ENCODE measurements at places on chromosomes 11 and 22.

DNA sequence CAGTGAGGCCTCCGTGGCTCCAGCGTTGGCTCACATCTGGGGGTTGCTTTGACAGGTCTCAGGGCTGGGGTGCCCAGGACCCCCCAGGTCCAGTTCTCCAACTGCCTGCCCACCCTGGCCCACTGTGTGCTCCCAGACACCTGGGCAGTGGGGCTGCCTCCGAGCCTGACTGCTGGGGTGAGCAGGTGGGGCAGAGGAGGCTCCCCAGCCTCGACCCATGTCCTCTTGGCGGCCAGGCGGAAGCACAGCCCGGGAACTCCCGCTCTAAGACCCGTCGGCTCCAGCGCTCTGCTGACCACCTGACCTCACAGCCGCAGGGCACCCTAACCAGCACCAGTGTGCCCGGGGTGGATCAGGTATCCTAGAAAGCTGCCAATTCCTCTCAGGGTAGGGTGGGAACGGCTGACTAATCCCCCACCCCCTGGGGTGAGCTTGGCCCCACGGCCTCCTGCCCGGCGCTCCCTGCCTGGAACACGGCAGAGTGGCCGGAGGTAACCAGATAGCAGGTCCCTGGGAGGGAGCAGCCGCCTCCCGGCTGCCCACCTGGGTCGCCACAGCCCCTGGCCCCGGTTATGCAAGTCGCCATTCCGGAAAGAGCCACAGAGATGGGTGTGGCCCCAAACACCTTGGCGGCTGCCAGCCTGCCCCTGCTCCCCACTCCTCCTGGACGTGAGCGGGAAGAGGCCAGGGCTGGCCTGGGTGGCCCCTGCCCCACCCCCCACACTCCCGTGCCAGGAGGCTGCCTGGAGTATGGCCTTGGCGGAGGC, 19.2 kb upstream of the MUC5B start:
- no peak for DNase-seq

GRCh38 chr11:44308923-44309477, 939 bp downstream of the ALX4 start:
- no peak for DNase-seq

GRCh38 chr11:2097356-2097997, 41.7 kb downstream of the IGF2 start:
- no peak for DNase-seq

- DNase-seq: no peak
Observed at GRCh38 chr22:29451863-29452262, 13.5 kb downstream of the RFPL1 start.

DNA sequence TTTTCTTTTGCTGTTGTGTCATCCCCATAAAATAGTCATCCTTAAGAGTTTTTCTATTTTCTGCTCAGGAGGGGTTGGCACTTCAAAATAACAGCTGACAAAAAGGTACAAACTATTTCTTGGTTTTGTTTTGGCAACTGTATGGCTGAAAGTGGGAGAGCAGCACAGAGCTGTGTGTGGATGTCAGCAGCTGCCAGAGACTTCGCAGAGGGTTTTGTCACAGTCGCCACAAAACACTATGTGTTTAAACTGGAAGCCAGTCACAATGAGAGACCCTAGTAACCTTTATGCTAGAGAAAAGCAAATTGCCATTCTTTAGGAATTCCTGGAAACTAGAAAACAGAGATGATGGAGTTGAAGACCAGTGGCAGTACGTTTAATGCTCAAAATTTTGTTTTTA, 189.6 kb upstream of the CCDC90B start:
- DNase-seq: no peak

GRCh38 chr11:23233075-23233474, 372.8 kb upstream of the CCDC179 start:
- DNase-seq: no peak

- no peak for DNase-seq
Observed at GRCh38 chr11:22657101-22657694, 9.2 kb upstream of the GAS2 start.

DNA sequence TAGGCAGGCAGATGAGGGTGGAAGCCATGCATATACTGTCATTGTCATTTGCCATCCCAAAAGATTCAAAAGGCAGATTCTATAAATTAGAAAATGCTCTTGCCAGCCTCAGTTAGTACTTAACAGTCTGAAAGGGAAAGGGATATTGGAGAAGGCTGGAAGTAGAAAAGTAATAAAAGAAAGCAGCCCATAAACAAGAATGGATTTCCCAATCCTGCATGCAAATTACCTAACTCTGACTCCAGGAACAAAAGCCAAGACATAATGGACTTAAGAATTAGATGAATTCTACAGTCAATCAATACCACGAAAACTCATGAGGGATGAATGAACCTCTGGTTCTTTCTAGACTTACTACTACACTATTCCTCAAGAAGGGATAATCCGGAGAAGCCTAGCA, 5.9 kb downstream of the PAK1 start:
- no peak for DNase-seq

DNA sequence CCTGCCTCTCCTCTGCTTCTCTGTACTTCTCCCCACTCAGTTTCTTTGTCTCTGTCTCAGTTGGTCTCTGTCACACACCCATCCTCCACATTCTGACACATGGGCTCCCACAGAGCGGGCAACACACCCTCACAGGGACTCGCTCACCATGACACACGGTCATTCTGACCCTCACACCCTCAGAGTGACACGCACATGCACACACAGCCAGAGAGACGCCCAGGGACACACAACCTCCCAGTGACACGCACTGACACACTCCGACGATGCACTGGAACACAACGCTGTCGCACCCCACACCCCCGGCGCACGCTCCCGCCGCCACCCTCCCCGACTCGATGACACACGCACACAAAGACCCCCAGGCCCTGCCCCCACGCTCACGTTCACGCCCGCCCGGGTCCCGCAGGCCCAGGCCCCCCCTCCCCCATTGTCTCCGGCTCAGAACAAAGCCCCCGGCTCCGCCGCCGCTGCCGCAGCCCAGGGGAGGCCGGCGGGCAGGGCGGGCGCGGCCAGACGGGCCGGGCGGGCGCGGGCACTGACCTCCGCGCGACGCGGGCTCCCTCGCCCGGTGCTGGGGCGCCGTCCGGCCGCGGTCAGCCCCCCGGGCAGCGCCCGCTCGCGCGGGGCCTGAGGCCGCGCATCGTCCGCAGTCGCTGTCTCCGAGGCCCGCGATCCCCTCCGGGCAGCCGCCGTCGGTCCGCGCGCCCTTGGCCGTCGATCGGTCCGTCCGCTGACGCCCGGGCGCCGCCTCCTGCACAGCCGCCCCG, 404 bp downstream of the DCHS1 start:
- no peak for DNase-seq

GRCh38 chr11:118650366-118650765, 29.1 kb downstream of the TREH start:
- no peak for DNase-seq

DNA sequence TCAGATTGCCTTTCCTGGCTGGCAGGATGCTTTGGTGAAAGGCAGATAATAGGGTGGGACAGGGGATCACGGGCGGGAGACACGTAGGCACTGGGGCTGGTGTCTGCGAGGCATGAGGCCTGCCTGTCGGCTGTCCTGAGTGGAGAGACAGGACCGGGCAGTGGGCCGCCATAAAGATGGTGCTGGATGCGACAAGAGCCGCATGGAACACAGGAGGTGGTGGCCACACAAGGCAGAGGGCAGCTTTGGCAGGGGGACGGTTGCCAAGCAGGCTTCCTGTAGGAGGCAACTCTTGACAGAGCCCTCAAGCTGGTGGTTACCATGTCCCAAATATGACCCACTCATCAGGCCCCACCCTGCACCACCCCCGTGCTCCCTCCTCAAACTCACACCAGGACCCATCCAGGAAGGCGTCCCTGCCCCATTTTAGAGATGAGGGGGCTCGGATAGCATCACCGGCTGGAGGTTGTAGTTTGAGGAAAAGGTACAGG, 4.9 kb upstream of the PPARA start:
- DNase-seq: no peak

DNA sequence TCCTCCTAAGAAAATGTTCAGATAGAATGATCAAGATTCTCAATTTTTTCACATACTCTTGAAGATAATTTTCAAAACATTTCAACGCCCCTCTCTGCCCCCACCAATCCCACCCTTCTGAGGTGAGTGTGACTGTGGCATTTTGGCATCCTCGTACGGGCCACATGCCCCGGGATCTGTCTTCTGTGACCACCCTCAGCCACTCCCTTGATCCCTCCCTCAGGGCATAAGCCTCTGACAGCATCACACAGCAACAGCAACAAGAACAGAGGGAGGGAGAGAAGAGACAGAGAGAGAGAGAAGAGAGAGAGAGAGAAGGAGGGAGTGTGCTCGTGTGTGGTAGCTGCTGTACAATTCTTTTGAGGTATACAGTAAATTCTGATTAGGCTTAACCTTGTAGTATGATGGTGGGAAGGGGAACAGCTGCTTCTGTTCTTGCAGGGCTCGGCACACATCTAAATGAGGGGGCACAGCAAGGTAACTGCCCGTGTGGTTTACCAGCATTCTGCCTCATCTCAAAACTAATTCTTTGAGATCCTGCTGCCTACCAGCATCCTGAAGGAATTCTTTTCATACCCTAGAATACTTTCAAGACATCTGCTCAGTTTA, 21.4 kb downstream of the SCUBE2 start:
- no peak for DNase-seq

DNA sequence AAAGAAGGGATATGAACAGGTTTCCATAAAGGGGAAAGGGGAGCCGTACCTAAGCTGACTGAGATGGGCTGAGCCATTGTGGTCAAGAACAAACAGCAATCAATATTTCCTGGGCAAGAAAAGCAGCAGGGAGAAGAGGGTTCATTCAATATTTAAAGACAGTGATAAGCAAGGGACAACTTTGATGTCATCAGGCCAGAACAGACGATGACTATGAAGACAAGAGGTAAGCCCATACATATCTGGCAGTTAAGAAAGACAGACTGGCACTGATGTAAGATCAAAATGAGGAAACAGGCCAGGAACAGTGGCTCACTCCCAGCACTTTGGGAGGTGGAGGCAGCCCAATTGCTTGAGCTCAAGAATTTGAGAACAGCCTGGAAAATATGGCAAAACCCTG, 2.4 kb downstream of the OR5A2 start:
- DNase-seq: no peak

- no peak for DNase-seq
Observed at GRCh38 chr11:86790867-86791849, 9.2 kb upstream of the PRSS23 start.

GRCh38 chr22:32803020-32803737, 1.7 kb downstream of the TIMP3 start:
- DNase-seq: no peak

DNA sequence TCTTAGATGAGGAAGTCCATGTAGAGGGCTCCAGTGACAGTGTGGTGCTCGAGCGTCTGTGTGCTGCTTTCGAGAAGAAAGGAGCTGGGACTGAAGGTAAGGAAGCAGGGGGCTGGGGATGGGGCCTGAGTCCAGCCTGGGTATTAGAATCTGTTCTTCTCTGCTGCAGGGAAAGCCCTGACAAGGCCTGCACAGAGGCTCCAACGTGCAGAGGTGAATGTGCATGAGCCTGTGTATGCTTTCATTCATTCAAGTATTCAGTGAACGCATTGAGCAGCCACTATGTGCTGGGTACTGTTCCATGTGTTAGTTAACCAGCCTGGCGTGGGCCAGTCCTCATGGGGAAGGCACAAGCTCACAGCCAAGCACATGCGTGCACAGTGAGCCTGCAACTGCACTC, 93.4 kb downstream of the MYO18B start:
- DNase-seq: no peak

- DNase-seq: no peak
Observed at GRCh38 chr11:102157219-102157618, 47.0 kb downstream of the YAP1 start.

DNA sequence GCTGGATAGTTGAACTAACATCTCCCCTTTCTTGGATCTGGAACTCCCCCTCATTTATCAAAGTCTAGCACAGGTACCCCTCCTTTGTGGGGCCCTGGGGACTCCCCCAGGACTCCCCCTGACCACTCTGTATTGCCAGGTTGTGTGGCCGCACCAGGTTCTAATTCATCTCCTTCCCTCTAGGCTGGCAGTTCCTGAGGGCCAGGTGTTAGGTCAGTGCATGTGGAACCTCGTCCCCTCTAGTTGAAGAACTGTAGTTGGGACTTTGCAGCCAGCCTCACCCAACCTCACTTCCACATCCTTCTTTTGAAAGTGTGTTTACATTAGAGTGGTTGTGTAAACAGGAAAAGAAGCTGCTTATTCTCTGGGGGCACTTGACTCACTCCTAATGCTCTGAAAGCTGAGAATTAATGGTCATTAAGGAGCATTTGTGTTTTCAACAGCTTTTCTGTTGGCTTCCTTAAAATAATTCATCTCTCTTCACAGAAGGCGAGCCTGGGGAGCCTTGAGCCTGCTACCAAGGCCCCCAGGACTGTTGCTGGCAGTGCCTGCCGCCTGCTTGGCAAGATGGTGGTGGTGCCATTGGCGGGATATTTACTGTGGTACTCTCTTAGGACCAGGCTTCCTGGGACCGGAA, 11.8 kb downstream of the UPB1 start:
- no peak for DNase-seq

DNA sequence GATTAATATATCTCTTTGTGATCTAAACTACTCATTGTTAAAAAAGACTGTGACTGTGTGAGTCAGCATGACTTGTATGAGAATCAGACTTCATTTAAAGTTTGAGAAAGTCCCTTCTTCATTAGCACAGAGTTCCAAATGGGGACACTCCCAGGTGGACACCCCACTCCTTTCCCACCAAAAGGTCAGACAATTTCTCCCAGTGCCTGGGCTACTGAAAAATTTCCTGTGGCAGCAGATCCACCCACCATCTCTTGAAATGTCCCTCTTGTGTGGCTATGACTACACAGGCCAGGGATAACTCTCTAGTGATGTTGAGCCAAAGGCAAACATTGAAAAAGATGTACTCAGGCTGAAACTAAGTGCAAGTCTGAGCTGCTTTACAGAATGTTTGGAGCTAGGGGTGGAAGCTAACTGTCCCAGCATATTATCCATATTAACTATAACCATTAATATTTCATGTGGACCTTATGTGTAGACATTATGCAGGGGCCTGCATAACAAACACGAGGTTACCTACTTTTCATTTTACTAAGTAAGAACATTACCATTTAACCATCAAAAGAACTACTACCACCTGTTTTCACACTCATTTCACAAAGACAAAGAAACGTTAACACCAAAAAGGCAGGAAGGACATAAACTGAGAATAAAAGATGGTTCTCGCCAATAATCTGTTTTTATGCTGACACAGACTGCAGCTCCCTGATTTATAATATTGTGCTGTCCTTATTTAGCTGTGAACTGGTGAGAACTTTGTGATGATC, 44.8 kb downstream of the MMP20 start:
- DNase-seq: no peak

- no peak for DNase-seq
Observed at GRCh38 chr11:116731097-116731761, 41.6 kb downstream of the BUD13 start.

DNA sequence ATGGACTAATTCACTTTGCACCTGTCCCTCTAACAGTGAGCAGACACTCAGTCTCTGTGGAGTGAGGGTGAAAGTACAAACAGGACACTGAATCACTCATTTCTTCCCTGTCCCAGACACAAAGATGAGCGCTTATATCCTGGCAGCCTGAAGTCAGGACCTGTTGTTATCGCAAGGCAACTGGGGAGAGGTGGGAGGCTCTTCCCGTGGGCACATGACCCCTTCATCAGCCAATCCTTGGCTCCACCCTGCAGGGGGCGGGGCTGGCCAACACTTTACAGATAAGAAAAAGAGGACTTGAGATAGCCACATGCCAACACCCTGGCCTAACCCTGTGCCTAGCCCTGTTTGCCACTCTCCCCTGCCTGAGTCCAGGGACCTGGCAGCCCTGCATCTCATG, 29.5 kb upstream of the TESMIN start:
- no peak for DNase-seq

GRCh38 chr22:44955102-44955501, 54.7 kb downstream of the PHF21B start:
- no peak for DNase-seq

- no peak for DNase-seq
Observed at GRCh38 chr22:24465566-24465965, 29.6 kb upstream of the UPB1 start.

Measured in stimulated activated CD4-positive, alpha-beta T cell treated with anti-CD3 and anti-CD28 coated beads, Interleukin-1b, Interleukin-23, amount 100 ng/mL, for 24 hours (primary cell).